ENCODE measurements at places on chromosomes 12 and 14.

DNA sequence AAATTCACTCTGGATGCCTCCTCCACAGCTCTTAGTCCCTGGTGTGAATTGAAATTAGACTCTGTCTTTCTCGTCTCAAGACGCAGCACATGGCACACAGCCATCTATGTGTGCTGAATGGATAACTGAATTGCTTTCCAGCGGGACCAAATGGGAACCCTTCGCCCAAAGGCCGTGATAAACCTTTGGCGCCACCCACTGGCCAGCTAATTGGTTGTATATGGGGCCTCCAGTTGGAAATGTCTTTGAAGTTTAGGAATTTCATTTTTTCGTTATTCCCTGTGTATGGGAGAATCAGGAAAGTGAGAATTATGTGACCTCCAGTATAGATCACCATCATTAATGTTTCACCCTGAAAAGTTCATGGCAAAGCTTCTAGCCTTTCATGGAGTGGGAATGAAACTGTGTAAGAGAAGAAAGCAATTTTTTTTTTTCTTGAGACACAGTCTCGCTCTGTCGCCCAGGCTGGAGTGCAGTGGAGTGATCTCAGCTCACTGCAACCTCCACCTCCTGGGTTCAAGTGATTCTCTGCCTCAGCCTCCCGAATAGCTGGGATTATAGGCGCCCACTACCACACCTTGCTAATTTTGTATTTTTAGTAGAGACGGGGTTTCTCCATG lies 9.8 kb upstream of the HSP90AA1 start:
- peak; percentile 60 for DNase-seq

DNA sequence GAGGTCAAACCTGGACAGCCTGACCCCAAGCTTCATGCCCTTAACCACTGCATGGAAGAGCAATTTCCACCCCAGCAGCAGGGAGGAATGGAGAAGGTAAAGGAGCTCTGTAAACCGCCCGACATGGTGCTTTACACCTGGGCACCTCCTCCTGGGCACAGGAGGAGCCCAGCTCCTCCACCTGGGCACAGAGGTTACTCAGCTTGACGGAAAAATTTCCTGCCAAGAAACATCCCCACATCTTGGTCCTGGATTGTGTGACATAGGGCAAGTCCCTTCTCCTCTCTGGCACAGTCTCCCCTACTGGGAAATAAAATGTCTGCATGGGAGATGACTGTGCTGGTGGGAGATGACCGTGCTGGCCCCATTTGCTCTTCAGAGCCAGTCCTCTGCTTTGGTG lies 40.8 kb downstream of the TTC7B start:
- DNase-seq: no peak

GRCh38 chr12:30755395-30755762 lies 628 bp upstream of the CAPRIN2 start:
- DNase-seq: no peak

DNA sequence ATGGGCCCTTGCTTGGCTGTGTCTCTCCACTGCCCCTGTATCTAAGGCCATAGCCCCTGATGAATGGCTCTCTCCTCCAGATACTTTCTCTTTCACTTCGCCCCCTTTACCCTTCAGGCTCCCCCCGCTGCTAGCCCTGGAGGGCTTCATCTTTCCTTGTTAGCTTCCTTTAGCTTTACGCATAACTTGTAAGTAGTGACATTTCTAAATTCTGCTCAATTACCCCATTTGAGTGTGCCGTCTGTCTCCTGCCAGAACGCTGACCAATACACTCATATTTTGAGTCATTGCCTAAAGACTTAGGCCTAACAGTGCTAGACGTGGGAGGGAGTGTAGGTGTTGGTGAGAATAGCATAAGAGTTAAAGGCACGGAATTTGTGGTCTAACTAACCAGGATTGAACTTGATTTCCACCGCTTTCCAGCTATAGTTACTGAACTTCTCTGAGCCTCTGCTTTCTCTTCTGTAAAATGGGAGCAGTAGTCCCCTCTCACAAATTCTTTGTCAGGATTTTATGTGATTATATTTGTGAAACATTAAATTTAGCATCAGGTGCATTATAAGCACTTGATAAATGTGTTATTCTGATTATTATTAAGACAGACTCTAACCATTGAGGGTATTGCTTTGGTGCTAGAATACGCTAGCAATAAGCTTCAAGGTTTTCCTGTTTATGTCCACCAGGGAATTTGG lies 129.3 kb downstream of the ZFP36L1 start:
- no peak for DNase-seq

- peak; percentile 40 for DNase-seq
These were observed 4.4 kb downstream of the KMT2D start for GRCh38 chr12:49055978-49056754.

DNA sequence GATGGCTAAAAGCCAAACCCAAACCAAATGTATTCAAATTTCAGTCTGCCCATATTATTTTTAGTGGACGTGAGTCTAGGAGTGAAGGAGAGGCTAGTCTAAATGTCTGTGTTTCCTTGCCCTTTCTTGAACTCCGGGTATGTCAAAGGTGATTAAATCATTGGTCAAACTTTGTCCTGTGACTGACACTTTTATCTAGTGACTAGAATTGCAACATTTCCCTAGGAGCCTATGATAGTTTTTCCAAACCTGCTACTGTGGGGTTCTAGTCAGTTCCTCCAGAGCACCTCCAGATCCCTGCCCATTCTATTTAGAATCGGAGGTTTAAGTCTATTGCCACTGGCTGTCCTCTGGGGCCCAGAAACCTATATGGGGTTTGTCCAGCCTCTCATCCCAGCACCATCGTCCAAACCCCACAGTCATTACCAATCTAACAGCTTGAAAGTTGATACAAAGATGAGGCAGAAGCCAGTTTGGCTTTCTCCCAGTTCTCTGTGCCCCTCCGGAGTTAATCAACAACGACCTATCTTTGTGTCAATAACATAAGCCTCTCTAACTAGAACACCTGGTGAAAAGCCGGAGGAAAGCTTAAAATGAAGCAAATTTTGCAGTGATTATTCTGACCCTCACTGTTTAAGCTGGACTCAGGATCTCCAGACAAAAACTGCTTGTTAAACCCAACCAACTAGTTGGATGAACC lies 306.7 kb downstream of the ZFP36L1 start:
- no peak for DNase-seq

DNA sequence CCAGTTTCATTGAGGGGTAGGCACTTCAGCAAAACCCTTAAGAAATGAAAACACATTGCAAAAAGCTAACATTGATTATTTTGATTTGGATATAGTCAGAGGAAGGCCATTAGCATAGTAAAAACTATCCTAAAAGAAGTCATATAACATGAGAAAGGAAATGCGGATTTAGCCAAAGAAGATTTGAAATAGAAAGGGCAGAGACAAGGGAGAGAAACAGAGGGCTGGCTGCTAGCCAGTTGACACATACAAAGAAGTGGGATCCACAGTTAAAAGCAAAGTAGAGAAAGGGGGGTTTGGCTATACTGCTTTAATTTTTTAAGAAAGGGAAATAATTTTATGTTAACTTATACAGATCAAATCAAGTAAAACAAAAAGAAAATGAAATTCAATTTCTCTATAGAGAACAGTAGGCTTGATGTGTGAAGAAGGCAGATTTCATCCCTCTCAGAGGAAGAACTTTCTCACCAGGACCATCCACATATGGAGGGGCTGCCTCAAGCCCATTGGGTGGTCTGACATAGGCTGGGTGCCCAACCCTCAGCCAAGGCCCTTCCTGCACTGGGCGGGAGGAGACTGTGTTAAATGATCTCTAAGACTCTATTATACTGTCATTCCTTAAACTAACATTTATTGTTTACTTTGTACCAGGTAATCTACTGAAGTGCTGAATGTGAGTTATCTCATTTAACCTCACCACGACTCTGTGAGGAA lies 420.3 kb downstream of the CCDC91 start:
- no peak for DNase-seq

- DNase-seq: no peak
These were observed 12.5 kb downstream of the IFNG-AS1 start for GRCh38 chr12:68001486-68002466.
